NCI-H2029 (cell line): ENCODE measurements at places on chromosomes 11 and 22.
A peak's percentile ranks its signal among the peaks of the same experiment; 100 is the strongest.

- DNase-seq = no peak
Observed at GRCh38 chr22:36790648-36791047, 14.7 kb upstream of the IFT27 start.

- DNase-seq = no peak
Observed at GRCh38 chr22:28900379-28900925, 17.1 kb downstream of the ZNRF3 start.

DNA sequence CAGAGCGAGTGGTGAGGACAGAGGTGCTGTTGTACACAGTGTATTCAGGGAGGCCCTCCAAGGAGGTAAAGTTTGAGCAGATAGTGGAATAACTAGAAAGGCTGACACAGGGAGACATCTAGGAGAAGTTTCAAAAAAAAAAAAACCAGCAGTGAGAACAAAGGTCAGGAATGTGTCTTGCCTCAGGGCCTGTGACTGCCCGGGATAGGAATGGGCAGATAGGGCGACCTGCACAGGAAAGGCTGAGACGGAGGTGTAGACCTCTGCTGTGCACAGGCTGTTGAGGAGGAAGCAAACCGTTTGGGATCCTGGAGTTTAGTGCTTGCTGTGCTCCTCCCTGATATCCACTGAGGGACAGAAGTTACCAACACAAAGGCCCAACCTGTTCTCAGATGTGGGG is 406.5 kb upstream of the B3GAT1 start:
- DNase-seq = no peak

- DNase-seq = no peak
Observed at GRCh38 chr11:125072218-125072960, 9.3 kb downstream of the SLC37A2 start.

DNA sequence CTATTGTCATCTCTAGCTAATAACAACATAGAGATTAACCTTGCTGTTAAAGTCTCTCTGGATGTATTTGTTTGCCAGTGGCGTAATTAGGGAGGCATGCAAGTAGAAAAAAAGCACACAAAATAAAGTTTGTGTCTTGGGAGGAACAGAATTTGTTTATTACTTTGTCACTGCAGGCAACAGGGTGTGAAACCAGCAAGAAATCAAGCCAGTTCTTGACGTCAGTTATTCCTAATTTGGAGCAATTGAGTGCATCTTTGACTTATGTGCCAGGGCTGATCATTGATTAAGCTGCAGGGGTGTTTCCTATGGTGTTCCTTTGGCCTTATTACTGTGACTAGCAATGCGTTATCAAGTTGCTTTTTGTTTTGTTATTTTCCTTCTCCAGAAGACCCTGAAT is 751.0 kb downstream of the KCNA4 start:
- DNase-seq = no peak

DNA sequence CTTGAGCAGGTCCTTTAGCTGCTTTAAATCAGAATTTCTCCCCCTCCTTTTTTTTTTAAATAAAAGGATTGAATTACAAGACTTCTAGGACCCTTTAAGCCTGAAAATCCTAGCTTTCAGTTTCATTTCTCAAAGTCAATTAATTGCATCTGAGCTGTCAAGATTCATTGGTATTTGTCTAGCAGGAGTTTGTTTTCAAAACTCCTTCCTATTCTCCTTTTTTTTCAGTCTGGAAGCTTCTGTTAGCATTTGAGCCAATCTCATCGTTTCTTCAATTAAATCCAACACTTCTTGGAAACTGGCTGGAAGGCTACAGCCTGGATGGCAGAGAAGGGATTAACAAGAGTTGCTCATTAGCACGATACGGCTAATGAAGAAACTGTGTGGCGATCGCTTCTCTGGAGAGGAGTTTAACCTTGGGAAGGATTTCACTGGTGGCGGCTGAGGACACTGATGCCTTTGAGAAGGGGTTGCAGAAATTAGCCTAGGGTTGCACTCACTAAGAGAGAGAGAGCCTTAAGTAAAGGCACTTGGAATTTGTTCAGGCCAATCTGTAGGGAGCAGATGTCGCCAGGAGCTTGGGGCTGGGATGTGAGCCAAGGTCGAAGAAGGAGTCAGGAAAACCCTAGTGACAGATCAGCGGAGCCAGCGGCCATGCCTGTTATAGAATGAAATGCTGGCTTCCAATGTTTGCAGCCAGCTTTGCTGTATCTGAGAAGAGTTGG is 43.8 kb upstream of the API5 start:
- DNase-seq = no peak

- no peak for DNase-seq
Observed at GRCh38 chr11:83249972-83250593, 36.1 kb downstream of the CCDC90B start.

- no peak for DNase-seq
Observed at GRCh38 chr22:26610996-26611395, 6.8 kb downstream of the CRYBB1 start.

DNA sequence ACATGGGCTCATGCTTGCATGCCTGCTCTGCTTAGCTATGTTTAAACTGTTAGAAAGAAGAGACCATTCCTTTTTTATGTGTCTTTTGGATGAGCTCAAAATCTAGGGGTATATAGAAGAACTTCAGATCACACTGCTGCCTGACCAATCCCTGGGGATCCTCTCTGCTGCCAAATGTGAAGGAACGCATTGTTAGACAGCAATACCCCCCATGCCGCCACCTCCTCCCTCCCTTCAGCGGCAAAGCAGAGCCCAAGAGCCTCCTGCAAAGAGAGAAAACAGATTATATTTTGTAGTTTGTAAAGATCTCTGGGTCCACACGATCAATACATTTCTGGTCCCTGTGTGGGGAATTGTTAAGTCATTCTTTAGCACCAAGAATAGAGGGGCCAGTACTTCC is 677.6 kb downstream of the NTM start:
- DNase-seq = no peak

- DNase-seq = no peak
Observed at GRCh38 chr11:126739499-126740145, 260.9 kb downstream of the KIRREL3 start.

- no peak for DNase-seq
Observed at GRCh38 chr22:19844377-19845053, 10.2 kb downstream of the GNB1L start.

DNA sequence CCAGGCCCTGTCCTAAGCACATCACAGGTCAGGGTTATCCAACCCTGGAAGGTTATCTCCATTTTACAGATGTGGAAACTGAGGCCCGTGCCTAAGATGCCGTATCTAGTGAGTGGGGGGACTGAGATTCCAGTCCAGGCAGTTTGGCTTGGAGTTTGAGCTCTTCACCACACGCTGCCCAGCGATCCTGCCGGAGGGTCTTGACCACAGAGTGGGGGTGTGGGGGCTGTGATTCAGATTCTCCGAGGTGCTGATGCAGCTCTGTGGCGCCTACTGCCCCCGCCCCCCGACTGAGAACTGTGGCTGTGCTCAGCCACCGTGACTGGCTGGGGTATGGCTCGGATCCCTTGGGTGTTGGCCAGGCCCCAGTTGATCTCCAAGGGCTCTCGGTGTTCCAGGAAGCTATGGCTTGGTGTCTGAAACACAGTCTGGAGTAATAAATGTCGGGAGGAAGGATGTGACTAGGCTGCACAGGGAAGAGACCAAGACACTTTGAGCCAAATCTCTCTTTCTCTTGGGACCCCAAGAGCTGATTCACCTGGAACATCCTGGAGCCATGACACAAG is 60.6 kb upstream of the RASD2 start:
- DNase-seq = peak; percentile 50

GRCh38 chr11:61793083-61793828 is 545 bp downstream of the FEN1 start:
- DNase-seq = no peak

DNA sequence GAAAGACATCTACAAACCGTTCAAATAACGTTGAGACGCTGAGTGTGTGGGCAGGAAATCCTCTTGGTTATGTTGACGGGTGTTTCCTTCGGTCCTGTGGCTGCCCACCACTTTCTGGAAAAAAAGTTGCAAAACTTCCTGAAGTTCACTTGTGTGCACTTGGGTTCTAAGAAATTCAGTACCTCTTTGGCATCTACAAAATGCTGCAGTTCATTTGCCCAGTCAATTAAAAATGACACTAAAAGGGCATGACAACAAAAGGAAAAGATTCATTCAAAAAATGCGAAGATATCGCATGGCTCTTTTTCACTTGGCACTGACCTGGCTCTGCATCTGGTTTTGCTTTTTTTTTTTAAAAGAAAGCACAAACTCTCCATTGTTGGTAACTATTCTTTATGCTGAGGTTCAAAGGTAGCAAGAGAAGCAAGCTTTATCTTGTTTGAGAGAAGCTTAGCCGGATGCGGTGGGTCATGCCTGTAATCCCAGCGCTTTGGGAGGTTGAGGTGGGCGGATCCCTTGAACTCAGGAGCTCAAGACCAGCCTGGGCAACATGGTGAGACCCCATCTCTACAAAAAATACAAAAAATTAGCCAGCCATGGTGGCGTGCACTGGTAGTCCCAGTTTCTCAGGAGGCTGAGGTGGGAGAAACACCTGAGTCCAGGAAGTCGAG is 10.6 kb upstream of the XBP1 start:
- no peak for DNase-seq

- no peak for DNase-seq
Observed at GRCh38 chr11:71305041-71305440, 52.7 kb upstream of the SHANK2 start.

DNA sequence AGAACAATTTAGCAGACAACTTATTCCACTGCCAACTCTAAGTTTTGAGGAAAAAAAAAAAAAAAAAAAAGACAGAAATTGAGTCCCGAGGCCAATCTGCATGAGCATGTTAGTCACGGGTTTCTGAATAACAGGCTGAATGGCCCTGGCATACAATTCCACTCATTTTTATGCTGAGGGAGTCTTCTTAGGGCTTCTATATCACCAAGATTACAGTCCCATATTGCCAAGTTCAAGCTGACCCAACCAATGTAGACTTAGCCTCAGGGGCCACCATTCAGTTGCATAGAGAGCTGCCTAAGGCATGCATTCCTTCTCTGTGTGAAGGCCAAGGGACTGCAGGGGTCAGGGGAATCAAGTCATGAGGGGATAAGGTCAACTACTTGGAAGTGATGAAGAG is 27.5 kb downstream of the KIRREL3 start:
- no peak for DNase-seq

- no peak for DNase-seq
Observed at GRCh38 chr11:128848815-128849455, 18.2 kb downstream of the KCNJ1 start.

DNA sequence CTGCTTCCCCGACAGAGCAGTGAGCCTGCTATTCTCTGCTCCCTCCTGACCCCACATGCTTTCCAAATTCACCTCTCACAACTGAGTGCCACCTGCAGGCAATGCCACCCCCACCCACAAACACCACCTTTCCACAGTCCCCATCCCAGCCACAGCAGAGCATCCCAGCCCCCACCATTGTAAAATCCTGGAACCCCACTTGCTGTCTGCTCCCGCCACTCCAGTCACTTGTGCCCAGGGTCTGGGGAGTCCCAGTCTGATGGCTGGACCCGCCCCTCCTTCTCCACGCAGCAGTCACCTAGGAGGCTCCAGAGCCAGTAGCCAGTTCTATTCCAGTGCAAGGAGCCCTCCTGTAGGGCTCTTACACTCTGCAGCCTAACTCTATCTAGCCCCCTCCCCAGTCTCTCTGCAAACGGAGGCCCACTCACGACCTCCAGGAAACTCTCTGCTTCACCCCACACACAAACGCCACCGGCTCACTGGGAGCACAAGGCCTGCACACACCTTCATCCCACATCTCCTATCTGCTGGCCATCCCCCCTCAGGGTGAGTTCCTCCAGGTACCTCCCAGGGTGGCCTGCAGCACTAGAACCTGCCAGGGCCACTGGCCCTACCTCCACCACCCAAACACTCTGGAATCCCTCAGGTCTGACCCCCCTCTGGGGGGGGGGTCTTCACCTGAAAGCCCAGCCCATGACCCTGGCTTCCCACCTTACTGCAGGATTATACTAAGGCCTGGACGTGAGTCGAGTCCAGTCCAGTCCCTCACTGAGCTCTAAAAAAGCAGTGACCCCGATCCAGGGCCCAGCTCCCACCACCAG is 1.4 kb downstream of the GNB1L start:
- DNase-seq = no peak

GRCh38 chr11:59730896-59731565 is 17.4 kb upstream of the OR10V1 start:
- DNase-seq = no peak

DNA sequence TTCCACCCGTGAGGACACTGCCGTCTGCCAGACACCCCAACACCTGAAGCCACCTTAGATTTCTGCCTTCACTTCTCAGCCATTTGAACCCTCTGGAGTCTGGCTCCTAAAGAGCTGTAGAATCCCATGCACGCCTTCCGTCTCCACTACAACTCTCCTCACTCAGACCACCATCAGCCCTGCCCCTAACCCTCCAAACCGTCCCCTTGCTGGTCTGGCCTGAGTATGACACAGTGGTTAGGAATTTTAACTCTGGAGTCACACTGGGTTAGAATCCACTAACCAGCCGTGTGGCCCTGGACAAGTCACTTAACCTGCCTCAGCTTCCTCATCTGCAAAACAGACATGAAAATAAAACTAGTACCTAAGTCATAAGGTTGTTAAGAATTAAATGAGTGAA is 3.0 kb downstream of the CNIH2 start:
- no peak for DNase-seq

DNA sequence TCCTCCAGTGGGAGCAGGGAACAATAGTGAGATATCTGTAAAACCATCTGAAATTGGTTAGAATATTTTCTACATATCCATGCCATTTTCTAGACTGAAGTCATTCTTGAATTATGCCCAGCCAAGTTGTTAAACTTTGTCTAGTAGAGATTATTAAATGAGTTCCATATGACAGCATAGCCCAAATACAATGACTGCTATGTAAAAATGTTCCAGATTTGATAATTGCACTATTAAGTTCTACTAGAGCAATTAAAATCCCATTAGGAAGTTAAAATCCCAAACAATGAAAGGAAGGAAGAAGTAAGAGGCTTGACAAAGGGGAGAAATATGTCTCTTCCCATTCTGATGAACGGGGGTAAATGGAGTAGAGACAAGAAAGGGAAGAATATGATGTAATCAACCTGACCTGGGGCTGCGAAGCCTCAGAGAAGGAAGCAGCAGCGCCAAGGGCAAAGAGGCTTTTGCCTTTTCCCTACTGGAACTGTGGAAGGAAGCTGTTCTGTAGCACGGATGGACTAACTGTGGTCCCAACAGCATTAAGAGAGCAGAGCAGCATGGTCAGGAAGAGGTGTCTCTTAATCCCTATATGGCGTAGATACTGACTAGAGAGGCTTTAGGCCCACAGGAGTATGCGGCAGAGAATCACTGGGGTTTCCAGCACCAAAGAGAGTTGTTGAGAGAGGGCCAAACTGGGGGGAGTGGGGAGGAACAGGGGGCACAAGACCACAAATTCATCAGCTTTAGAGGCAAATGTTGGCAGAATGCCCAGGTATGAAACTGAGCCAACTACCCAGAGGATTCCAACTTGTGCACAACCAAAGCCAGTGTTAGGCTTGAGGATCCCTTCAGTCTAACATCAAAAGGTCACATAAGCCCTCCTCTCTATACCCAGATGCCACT is 26.7 kb downstream of the RRP8 start:
- peak; percentile 5 for DNase-seq

- DNase-seq = no peak
Observed at GRCh38 chr11:129804012-129804411, 11.6 kb upstream of the TMEM45B start.
